ENCODE measurements at places on chromosomes 12 and 14.
A peak's percentile ranks its signal among the peaks of the same experiment; 100 is the strongest.

DNA sequence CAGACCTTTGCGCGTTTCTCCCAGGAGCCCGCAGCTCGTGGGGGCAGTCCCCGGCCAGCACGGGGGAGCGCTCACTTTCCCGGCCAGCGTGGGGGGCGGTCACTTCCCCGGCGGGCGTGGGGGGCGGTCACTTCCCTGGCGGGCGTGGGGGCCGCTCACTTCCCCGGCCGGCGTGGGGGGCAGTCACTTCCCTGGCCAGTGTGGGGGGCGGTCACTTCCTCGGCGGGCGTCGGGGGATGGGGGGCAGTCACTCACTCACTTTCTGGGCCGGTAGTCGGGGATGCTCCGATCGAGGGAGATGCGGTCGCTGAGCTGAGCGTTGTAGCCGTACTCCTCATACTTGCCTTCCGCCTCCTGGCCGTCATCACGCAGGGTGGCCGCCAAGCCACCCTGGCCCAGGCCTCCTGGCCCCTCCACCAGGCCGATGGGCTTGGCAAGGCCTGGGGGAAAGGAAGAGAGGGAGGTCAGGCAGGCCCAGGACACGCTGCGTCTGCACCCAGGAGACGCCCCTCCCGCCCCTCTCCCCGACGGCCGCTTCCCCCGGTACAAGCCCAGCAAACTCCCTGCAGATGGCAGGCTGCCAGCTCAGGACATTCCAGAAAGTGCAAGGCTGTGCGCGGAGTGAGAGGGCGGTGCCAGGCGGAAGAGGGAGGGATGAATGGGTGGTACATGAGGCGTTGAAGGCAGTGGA lies 43.3 kb downstream of the GALNT9 start:
- H3K4me3 ChIP-seq = peak overlapping the region; percentile 11
- peaks cover 7% of the 10 kb centered on the region for H3K27me3 ChIP-seq
- DNase-seq = no peak
- H3K4me1 ChIP-seq = peaks cover 10% of the 10 kb centered on the region
- H3K36me3 ChIP-seq = no peaks in the 10 kb centered on the region

GRCh38 chr14:65366802-65367565 lies 45.5 kb upstream of the FUT8 start:
- no peaks in the 10 kb centered on the region for H3K27me3 ChIP-seq
- H3K36me3 ChIP-seq = no peaks in the 10 kb centered on the region

DNA sequence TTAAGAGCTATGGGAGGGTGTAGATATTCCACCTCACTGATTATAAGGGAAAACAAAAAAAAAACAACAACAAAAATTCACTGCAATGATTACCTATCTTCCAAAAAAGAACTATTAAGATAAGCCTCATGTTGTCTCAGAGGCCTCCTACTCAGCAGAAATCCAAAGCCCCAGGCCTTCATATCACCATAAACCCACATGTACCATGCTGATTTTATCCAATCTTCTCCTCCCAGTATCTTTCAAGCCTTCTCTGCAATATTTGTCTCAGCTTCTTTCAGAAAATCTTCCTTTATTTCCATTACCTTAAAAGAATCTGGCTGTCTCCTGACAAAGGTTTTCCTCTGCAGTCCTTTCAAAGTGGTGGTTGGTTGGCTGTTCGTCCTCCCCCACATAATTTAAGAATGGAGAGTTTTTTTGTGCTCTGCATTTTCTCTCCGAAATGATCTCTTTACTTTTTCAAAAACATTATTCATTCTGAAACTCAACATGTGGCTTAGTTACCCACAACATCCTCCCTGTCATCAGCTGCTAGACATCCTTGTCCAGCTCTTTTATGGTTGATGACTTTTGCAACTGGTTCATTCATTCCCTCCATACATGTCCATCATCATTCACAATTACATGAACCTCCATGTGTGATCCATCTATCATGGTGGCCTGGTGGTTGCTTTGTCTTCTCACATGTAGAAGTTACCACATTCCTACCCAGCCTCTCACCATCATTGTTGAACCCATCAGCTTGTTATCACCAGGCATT lies 2.9 kb upstream of the EPYC start:
- no peak for DNase-seq
- no peaks in the 10 kb centered on the region for H3K4me1 ChIP-seq
- no peaks in the 10 kb centered on the region for H3K36me3 ChIP-seq
- H3K27ac ChIP-seq = no peak overlapping the region
- no peak overlapping the region for H3K4me3 ChIP-seq

DNA sequence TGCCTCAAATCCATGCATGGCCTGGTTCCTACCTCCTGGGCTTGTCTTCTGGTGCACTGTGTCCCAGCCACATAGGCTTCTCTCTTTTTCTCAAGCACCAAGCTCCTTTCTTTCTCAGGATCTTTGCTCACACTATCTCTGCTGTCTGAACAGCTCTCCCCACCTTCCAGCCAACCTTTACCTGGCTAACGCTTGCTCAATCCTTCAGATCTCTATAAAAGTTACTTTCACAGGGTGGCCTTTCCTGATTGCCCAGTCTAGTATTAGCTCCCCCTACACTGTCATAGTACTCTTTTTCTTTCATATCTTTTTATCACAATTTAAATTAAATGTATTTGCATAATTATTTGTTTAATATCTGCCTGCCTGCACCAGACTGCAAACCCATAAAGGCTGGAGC lies 3.8 kb downstream of the PARP11 start:
- no peak overlapping the region for H3K27ac ChIP-seq
- no peak overlapping the region for H3K4me3 ChIP-seq
- H3K4me1 ChIP-seq = peaks cover 21% of the 10 kb centered on the region
- no peak for DNase-seq
- H3K36me3 ChIP-seq = no peaks in the 10 kb centered on the region

GRCh38 chr14:58557242-58557641 lies 80.5 kb upstream of the DACT1 start:
- no peak overlapping the region for H3K4me3 ChIP-seq
- no peaks in the 10 kb centered on the region for H3K27me3 ChIP-seq
- peaks cover 5% of the 10 kb centered on the region for H3K4me1 ChIP-seq
- no peak for DNase-seq

GRCh38 chr14:23217032-23218020 lies 20.4 kb upstream of the RNF212B start:
- no peak overlapping the region for H3K27ac ChIP-seq
- no peaks in the 10 kb centered on the region for H3K36me3 ChIP-seq
- no peak for DNase-seq

GRCh38 chr12:104354167-104354867 lies 50.8 kb downstream of the EID3 start:
- no peaks in the 10 kb centered on the region for H3K36me3 ChIP-seq
- no peak overlapping the region for H3K27ac ChIP-seq
- no peak overlapping the region for H3K4me3 ChIP-seq
- DNase-seq = peak; percentile 7

DNA sequence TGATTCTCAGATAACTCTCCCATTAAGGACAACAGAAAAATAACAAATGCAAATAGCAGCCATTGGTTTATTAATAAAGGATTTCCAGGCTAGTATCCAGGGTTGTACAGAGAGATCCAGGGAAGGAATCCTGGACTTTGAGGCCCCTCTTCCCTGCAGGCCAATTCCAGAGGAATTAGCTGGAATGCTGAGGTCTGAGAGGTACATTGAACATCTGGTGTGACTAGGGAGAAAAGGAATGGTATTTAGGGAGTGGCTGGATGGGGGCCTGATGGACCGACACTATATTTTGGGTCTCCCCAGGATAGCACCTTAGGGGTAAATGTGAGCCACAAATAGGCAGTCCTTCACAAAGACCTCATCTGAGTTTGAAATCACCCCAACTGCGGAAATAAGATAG lies 924.5 kb downstream of the AACS start:
- no peaks in the 10 kb centered on the region for H3K36me3 ChIP-seq
- H3K27me3 ChIP-seq = no peaks in the 10 kb centered on the region
- H3K4me1 ChIP-seq = peaks cover 2% of the 10 kb centered on the region

GRCh38 chr12:25372969-25373817 lies 122.5 kb upstream of the KRAS start:
- no peak for DNase-seq
- no peak overlapping the region for H3K4me3 ChIP-seq
- no peaks in the 10 kb centered on the region for H3K4me1 ChIP-seq
- no peak overlapping the region for H3K27ac ChIP-seq

- H3K4me1 ChIP-seq = peaks cover 32% of the 10 kb centered on the region
- no peak overlapping the region for H3K4me3 ChIP-seq
- DNase-seq = no peak
- no peak overlapping the region for H3K27ac ChIP-seq
- no peaks in the 10 kb centered on the region for H3K36me3 ChIP-seq
- no peaks in the 10 kb centered on the region for H3K27me3 ChIP-seq
These were observed 5.5 kb downstream of the ERP29 start for GRCh38 chr12:112018571-112019237.

DNA sequence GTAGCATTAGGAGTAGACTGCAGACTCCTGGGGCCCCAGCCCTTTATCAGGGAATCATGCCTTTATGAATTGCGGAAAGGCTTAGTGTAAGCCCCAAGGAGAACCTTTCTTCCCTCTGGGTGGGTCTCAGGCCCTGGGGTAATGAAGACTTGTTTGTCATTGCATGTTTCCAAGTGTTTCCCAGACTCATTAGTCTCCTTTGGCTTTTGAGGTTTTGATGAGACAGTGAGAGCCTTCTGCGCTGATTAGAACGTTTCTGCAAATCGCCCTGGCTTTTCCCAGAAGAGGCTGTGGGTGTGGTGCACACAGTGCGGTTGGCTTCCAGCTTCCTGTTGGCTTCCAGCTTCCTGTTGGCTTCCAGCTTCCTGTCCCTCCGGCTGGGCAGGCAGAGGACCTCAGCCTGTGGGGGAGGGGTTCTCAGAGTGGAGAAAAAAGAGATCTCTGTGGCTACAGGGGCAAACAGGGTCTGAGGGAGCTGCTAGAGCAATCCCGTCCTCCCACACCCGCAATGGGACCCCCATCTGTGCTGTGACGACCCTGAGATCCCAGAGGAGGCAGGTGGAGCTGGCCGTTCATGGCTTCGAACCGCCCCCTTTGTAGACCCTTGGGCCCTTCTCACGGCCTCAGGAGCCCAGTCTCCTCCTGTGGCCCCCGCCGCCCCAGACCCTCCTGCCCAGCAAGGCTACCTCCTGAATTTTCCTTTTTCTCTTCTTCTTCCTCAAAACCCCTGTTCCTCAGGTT lies 42.1 kb downstream of the GPR68 start:
- H3K4me3 ChIP-seq = no peak overlapping the region
- H3K4me1 ChIP-seq = peaks cover 15% of the 10 kb centered on the region
- H3K36me3 ChIP-seq = peaks cover 57% of the 10 kb centered on the region
- peak overlapping the region; percentile 14 for H3K27ac ChIP-seq

GRCh38 chr12:70365398-70365647 lies 767 bp upstream of the KCNMB4 start:
- H3K27ac ChIP-seq = no peak overlapping the region
- peak overlapping the region; percentile 66 for H3K4me3 ChIP-seq

DNA sequence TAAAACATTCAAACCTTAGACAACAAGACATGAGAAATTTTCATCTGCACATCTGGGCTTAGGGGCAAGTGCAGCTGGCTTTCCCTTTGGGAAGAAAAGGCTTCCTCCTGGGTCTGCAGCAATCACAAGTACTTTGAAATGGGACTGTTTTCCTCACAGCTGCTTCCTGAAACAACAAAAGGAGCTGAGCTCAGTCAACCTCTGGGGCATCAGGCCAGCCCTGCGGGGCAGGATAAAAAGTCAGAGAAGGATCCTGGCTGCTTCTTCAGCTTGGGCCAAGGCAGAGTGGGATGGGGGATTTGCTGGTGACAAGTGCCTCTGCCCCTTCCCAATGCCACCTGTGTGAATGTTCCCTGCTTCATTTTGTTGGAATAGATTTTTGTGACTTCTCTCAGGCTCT lies 16.2 kb upstream of the SDR39U1 start:
- no peak for DNase-seq
- no peaks in the 10 kb centered on the region for H3K4me1 ChIP-seq
- H3K36me3 ChIP-seq = no peaks in the 10 kb centered on the region
- H3K27me3 ChIP-seq = no peaks in the 10 kb centered on the region

GRCh38 chr12:32261638-32262037 lies 137.7 kb upstream of the FGD4 start:
- no peak overlapping the region for H3K27ac ChIP-seq
- H3K36me3 ChIP-seq = no peaks in the 10 kb centered on the region
- H3K4me3 ChIP-seq = no peak overlapping the region
- H3K4me1 ChIP-seq = no peaks in the 10 kb centered on the region
- H3K27me3 ChIP-seq = no peaks in the 10 kb centered on the region
- DNase-seq = no peak

DNA sequence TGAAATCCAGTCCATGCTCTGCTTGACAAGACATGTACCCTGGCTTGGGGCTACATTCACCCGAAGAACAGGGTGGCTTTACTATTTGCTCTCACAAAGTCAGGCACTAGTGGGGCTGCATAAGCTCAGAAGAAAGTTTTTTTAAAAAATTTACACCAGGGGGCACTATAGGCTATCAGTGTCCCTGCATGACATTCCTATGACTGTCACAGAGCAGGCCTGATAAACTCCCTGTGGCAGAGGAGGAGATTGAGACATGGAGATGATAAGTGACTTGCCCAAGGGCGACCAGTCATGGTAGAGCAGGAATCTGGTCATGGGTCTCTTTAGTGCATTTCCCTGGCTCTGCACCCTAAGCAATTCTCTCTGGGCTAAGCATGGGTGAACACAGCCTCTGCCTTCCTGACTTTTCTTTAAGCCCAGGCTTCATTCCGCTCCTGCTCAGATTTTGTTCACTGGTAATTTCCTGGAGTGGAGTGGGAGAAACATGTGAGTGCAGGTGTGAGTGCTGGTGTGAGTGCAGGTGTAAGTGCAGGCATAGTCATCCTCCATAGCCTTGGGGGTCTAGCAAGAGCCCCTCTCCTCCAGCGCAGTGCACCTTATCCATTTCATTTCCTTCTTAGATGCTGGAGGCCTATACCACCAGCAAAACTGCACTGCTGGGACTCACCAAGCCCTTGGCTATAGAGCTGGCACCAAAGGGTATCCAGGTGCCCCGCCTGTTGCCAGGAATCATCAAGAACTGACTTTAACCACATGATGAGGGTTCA lies 91.6 kb downstream of the DHRS2 start:
- H3K36me3 ChIP-seq = no peaks in the 10 kb centered on the region
- H3K27ac ChIP-seq = no peak overlapping the region
- H3K27me3 ChIP-seq = no peaks in the 10 kb centered on the region
- DNase-seq = no peak

DNA sequence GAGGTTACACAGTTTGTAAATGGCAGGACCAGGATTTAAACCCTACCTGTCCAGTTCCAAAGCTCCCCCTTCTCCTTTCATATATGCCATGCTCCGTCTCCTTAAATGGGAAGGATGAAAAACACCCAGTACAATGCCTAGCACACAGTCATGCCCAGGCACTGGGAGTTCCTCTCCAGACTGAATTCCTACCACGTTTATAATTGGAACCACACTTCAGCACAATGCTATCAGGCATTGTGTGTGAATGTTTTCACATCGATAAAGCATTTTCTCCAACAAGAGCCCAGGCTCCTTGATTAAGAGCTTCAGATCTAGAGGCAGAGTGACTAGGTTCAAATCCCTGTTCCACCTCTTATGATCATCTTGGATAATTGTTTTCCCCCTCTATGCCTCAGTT lies 2.7 kb upstream of the NUAK1 start:
- no peaks in the 10 kb centered on the region for H3K36me3 ChIP-seq
- peaks cover 30% of the 10 kb centered on the region for H3K4me1 ChIP-seq
- H3K27me3 ChIP-seq = no peaks in the 10 kb centered on the region
- no peak overlapping the region for H3K27ac ChIP-seq
- DNase-seq = no peak
- H3K4me3 ChIP-seq = no peak overlapping the region

GRCh38 chr14:96673706-96674105 lies 123.5 kb upstream of the VRK1 start:
- no peak overlapping the region for H3K4me3 ChIP-seq
- no peaks in the 10 kb centered on the region for H3K36me3 ChIP-seq
- H3K4me1 ChIP-seq = no peaks in the 10 kb centered on the region
- H3K27ac ChIP-seq = no peak overlapping the region
